ENCODE measurements at places on chromosomes 12 and 14. TPM values are rescaled to one million over a fixed set of nuclear protein-coding genes. Genes with fewer than 3 reads are reported as not detected.

GRCh38 chr12:77724367-77724957 is 106.2 kb upstream of the NAV3 start:
- DNase-seq, result no peak
- H3K27me3 ChIP-seq, result no peaks in the 10 kb centered on the region
- no peak overlapping the region for H3K27ac ChIP-seq
- no peak overlapping the region for H3K4me3 ChIP-seq

DNA sequence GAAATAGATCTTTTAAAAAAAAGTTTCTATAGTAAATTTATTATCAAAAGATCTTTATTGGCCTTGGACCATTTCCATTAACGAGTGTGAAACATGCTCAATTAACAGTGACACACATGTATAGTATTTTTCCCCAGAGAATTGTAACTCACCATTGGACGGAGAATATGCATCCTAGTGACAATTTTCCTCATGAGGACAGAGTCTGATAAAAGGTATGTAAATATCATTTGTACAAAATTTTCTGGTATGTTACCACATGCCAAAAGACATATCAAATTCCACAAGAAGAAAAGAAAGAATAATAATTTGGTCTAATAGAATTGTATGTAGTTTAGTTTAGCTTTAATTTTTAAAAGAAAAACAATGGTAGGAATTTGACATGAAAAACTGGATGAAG is 1096.0 kb upstream of the FLRT2 start:
- DNase-seq, result no peak
- no peak overlapping the region for H3K4me3 ChIP-seq
- no peaks in the 10 kb centered on the region for H3K27me3 ChIP-seq
- H3K36me3 ChIP-seq, result no peaks in the 10 kb centered on the region
- H3K27ac ChIP-seq, result no peak overlapping the region
- H3K4me1 ChIP-seq, result no peaks in the 10 kb centered on the region

DNA sequence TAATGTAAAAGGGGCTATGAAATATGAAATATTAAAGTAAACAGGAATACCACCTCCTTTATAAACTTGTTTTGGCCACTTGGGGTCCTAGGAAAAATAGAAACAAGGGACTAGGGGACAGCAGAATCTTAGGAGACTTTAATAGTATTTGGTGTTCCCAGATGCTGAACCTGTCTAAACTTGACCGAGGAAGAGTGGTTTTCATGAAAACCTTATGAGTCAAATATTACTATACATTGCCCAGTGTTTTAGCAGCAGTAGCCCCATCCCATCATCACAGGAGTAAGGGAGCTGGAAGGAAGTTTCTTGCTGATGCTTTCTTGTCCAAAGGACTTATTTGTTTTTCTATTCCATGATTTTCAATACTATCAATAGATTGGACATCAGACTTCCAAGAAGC is 177.5 kb upstream of the CAND1 start:
- H3K27me3 ChIP-seq, result no peaks in the 10 kb centered on the region
- H3K4me1 ChIP-seq, result no peaks in the 10 kb centered on the region
- no peaks in the 10 kb centered on the region for H3K36me3 ChIP-seq
- no peak overlapping the region for H3K4me3 ChIP-seq
- DNase-seq, result no peak
- no peak overlapping the region for H3K27ac ChIP-seq

RNU4-1 gene
- not detected for total RNA-seq

All from ascending aorta (tissue), 2 donors.